ENCODE measurements at places on chromosomes 3 and 15.

- DNase-seq = no peak
Measured at GRCh38 chr3:48897460-48898376, 964 bp downstream of the SLC25A20 start.

GRCh38 chr3:185549122-185549521, 3.3 kb downstream of the LIPH start:
- DNase-seq = peak; percentile 98

DNA sequence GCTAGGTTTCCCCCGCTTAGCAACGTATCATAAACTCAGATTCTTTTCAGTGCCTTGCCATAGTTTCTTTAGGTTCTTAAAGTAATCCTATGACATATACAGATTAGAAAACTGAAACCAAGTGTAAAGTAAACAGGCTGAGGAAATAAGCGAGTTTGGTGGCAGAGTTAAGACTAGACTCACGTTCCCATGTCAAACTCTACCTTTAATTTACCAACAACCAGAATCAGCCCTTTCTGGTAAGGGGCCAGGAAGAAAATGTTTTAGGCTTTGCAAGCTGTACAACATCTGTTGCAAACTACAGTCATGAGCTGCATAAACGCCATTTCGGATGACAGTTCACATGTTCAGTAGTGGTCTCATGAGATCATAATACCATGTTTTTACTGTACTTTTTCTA, 128.0 kb upstream of the PRICKLE2 start:
- DNase-seq = peak; percentile 41

- no peak for DNase-seq
Measured at GRCh38 chr15:85336880-85337279, 43.5 kb upstream of the AKAP13 start.

- DNase-seq = no peak
Measured at GRCh38 chr3:74027121-74027520, 402.4 kb upstream of the PDZRN3 start.

GRCh38 chr15:95018888-95019545, 787.7 kb downstream of the MCTP2 start:
- peak; percentile 94 for DNase-seq

- DNase-seq = no peak
Measured at GRCh38 chr3:46492890-46493547, 4.8 kb upstream of the RTP3 start.

- no peak for DNase-seq
Measured at GRCh38 chr15:89827829-89828228, 13.2 kb upstream of the ANPEP start.

- DNase-seq = peak; percentile 4
Measured at GRCh38 chr15:36251450-36251849, 328.0 kb upstream of the CDIN1 start.

- peak; percentile 19 for DNase-seq
Measured at GRCh38 chr15:48720646-48721045, 75.1 kb upstream of the FBN1 start.

GRCh38 chr3:145815707-145816413, 345.1 kb downstream of the PLOD2 start:
- DNase-seq = no peak
